ENCODE measurements at places on chromosomes 1 and 21.

- DNase-seq, result no peak
These were observed 11.6 kb upstream of the CTBS start for GRCh38 chr1:84585803-84586202.

DNA sequence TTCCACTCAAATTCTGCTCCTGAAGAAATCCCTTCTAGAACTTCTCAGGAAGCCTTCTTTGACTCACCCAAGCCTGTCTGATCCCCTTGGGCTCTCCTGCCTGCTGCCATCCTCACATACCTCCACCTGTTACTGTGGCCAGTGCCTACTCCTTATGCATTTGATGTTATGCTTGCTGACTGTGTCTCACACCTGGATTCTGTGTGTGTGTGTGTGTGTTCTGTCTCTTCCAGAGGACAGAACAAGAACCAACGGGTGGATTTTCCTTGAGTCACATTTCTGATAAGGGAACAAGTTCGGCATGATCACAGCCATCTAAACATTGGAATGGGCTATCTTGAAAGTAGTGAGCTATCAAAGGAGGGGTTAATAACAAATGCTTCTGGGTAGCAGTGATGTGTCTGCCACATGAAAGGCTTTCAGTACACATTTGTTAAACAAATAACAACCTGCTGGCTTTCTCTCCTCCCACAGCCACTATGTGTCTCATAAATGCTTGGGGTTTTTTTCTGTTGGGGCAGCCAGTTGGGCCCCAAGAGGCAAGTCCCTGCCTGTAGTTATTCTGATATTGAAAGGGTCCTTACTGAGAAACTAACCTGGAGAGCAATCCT lies 8.9 kb upstream of the GPR37L1 start:
- DNase-seq, result peak; percentile 73

DNA sequence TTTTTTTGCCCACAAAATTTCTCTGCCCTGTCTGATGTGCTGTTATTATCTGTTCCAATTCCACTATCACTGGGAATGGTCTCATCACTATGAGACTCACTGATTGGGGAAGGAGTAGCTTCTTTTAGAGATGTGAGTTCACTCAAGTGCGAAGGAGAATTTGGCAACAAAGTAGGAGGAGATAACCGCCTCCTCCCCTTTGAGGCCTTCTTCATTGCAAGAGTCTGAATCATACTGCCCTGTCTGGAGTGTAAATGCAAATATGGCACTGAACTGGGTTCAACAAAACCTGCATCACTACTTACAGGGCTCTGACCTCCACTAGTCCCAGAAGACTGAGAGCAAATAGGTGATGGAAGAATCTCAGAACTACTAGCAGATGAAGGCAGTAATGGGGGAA lies 83.4 kb downstream of the ASH1L start:
- no peak for DNase-seq

- peak; percentile 24 for DNase-seq
These were observed 209.9 kb downstream of the SDCCAG8 start for GRCh38 chr1:243465738-243466137.

DNA sequence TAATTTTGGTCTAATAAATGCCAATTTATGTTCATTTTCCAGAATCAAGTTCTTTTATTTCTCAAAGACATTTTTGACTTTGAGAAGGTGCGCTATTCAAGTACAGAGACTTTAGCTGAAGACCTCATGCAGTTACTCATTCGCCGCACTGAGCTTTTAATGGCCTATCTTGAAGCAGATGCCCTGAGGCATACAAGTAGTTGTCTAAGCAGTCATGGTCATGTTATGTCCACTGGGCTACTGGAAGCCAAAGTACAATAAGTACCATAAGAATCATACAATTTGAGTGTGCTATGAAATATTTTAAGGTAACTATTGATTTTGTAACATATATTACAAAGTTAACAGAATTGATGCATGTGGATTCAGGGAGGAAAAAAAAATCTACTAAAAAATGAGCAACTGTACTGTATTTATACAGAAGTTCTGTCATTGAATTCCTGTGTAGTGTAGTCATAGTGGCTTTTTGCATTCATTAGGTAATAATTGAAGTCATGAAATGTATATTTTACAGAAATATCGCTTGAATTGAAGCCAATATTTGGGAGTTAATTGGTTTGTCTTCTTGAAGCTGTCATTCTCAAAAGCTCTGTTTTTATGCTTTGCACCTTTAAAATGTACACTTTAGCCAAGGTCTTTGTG lies 13.5 kb upstream of the NEXN start:
- no peak for DNase-seq

DNA sequence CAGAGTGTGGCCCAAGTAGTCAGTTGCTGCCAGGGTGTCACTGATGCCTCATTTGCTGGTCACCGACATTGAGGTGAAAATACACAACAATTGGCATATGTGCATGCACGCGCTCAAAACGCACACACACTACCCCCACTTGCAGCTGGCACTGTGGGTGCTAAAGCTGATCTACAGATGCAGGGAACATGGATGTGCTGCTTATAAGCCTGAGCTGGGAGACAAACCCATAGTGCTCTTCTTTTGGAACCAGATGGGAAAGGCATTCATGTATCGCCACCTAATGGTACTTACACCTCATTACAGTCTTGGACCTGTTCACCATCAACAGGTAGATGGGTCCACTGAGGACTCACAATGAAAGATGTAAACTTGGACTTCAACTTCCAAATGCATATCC lies 70.3 kb upstream of the CAMK1G start:
- peak; percentile 23 for DNase-seq

Data from GM13977 (cell line).